ENCODE measurements at places on chromosomes 3 and 15.
A peak's percentile ranks its signal among the peaks of the same experiment; 100 is the strongest.

- no peak for DNase-seq
Observed at GRCh38 chr3:174873832-174874657, 14.9 kb downstream of the NAALADL2 start.

- DNase-seq: no peak
Observed at GRCh38 chr3:52873433-52874159, 23.8 kb downstream of the STIMATE start.

- DNase-seq: no peak
Observed at GRCh38 chr3:63521657-63522056, 130.8 kb upstream of the SNTN start.

- DNase-seq: no peak
Observed at GRCh38 chr3:195828762-195829161, 17.0 kb upstream of the MUC4 start.

- DNase-seq: peak; percentile 14
Observed at GRCh38 chr15:41888662-41889253, 5.1 kb downstream of the SPTBN5 start.

Measured in suppressor macrophage treated with lipopolysaccharide for 1 hour (primary cell).